ENCODE measurements at places on chromosomes 7 and 10.

DNA sequence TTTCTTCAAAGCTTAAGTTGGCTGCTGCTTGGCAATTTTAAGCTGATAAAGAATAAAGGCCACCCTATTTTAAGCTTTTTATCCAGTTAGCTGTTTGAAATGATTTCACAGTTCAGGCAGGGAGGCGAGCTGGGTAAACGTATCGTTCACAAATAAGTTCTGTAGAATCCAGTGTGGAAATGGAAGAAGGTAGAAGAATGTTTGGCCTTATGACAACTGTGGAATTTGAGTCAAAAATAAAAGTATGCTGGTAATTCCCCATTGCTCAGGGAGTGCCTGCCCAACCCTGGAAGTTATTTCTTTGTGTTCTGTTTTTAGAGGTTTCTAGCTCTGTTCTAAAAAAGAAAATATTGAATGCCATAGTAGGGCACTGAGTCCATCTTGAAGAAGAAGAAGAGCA is 113.1 kb downstream of the ARL4A start:
- DNase-seq = no peak

GRCh38 chr7:44713680-44714335 is 34.8 kb upstream of the ZMIZ2 start:
- DNase-seq = no peak

- DNase-seq = no peak
Measured at GRCh38 chr7:27953361-27953760, 213.4 kb downstream of the TAX1BP1 start.

GRCh38 chr7:2299870-2300512 is 14.2 kb downstream of the SNX8 start:
- no peak for DNase-seq

DNA sequence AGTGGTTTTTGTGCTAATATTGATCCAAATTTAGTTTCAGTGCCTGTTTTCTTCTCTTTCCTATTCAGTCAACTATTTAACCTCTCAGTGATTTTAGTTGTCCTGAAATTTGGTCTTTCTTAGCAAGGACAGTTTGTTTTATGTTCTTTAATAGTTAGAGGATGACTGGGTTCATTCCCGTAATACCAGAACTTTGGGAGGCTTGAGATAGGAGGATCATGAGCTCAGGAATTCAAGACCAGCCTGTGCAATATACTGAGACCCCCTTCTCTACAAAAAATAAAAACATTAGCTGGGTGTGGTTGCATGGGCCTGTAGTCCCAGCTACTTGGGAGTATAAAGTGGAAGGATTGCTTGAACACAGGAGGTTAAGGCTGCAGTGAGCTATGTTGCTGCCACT is 148.3 kb downstream of the EXOC4 start:
- no peak for DNase-seq

GRCh38 chr10:117472872-117473271 is 69.7 kb upstream of the EMX2 start:
- no peak for DNase-seq

DNA sequence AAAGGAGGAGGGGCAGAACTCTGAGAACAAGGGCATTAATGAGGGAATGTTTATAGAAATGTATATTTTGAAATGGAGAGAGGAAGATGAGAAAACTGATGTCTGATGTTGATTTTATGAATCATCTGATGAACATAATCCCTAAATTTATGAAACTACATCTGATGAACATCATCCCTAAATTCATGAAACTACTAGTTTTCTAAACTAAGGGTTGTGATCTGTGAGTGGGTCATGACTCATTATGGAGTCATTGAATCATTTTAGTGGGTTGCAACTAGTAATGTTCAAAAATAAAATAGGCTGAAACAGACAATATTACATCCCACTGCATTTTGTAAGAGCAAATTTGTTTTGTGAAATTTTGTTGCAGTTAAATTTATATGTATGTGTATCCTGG is 442.6 kb upstream of the TEX47 start:
- DNase-seq = no peak

DNA sequence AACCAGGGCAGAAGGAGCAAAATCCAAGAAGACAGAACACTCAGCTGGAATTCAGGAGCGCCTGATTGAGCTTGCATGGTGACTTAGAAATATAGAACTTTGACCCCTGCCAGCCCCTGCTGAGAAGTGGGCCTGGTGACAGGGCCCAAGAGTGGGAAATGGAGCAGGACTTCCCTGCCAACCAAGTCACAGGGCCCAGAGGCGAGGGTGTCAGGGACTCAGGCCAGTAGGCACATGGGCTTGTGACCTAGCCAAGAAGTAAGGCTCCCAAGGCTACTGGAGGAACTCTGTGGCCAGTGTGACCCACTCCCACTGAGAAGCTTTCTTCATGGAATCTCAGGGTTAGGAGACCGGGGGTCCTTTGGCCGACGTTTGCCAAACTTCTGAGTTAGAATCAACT is 31.9 kb downstream of the LRRC20 start:
- DNase-seq = no peak

DNA sequence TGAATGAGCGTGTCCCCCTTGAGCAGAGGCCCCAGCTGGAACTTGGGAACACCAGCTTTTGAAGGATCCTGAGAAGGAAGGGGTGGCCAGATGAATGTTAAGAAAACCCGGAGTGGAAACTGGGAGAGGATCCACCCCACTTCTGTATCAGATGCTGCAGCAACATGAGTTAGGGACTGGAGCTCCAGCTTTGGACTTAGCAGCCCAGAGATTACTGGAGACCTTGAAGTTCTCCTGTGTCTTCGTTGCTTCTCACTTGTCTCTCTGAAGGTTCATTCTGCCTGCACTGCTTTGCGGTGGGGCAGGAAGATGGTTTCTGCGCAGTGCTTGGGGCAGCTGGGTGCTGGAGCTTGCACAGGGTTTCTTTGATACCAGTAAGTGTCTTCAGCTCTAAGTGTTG is 9.3 kb downstream of the TMEM248 start:
- DNase-seq = no peak

DNA sequence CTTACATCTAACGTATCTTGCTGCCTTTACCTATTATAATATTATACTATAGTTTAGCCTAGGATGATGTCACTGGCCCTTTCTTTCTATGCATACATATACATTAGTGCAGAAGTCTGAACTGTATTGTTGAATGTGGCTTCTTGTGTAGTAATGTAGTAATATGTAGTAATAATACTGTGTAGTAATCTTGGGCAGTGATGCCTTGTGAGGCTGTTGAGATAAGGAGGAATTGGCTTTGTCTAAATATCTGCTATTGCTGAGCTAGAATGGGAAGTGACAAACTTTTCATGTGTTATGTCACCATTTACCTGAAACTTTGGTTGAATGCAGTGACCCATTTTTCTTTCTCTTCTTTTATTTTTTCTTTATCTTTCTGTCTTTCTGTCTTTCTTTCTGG is 11.0 kb downstream of the GLCCI1 start:
- no peak for DNase-seq

DNA sequence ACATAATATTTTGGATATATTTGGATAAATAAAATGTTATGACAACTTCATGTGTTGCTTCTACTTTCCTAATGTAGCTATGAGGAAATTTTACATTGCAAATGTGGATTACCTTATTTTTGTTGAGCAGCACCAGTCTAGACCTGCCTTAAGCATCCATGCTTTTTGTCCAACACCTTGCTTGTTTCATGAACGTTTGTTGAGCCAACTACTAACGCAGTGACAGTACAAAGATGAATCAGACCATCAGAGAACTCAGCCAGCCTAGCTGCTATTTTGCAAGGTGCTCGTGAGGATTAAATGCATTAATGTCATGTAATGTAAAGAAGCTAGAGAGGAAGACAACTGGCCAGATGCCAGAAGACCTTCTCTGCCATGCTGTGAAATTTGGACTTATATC is 1.1 kb upstream of the ZC3HAV1L start:
- DNase-seq = no peak

GRCh38 chr10:103042908-103043307 is 124.8 kb downstream of the CNNM2 start:
- no peak for DNase-seq

DNA sequence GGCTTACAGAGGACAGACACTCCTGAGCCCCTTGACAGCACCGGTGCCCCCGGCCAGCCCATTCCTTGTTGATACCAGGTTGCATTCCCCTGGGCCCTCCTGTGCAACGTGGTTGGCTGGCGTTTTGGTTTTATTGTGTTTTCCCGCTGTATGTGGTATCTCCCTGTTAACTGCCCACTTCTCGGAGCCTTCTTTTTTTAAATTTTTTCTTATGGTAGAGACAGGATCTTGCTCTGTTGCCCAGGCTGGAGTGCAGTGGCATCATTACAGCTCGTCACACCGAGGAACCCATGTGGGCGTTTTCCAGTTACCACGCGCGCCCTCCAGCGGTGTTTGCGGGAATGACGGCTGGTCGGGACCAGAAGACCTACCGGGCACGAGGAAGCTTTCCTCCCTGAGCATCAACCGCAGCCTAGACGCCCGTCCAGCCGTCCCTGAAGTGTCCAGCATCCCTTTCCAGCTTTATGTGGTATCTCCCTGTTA is 16.9 kb upstream of the ZFAND2A start:
- peak; percentile 91 for DNase-seq

GRCh38 chr7:31890766-31891165 is 179.4 kb downstream of the PDE1C start:
- no peak for DNase-seq

- no peak for DNase-seq
Measured at GRCh38 chr7:84122582-84123360, 71.8 kb downstream of the SEMA3A start.

GRCh38 chr10:14674376-14675050 is 100.2 kb downstream of the FAM107B start:
- no peak for DNase-seq

Data from stimulated activated CD4-positive, alpha-beta T cell treated with anti-CD3 and anti-CD28 coated beads, Interleukin-1b, Interleukin-23, amount 100 ng/mL, for 48 hours (primary cell).